HT1080 (cell line): ENCODE measurements at places on chromosomes 5 and 9. TPM values are rescaled to one million over a fixed set of nuclear protein-coding genes. Genes with fewer than 3 reads are reported as not detected.

DNA sequence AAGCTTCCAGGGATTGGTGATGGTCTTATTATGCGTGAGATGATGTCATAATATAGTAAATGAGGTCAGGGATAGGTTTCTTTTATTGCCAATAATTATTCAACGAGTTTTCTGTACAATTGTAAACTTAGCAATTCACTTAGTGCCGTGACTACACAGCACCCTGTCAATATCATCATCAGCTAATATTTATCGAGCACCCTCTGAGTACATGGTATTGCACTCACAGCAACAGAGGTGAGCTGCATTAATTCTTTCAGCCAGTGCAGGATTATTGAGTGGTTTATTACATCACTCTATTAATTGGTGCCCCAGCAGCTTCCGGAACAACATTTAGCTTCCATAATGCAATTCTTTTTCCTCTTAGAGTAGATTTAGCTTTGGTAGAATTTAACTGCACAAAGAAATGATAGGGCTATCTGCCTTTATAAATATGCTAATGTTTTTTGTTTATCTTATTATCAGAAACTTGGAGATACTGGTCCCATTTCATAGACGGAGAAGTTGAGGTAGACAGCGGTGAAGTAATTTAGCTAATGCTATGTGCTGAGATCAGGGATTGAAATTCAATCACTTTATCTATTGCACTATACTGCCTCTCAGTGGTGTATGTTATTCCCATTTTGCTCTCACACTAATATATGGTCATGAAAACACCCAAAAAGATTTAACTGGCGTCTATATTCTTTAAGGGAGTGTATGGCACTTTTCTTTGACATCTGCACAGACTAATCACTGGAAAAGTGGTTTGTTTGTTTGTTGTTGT lies 726.1 kb upstream of the WWC1 start:
- DNase-seq = peak; percentile 56

GRCh38 chr5:159001247-159001646 lies 98.5 kb downstream of the EBF1 start:
- DNase-seq = no peak

The APBA1 gene
- total RNA-seq = 1.3 and 4.5 TPM in 2 replicates

DNA sequence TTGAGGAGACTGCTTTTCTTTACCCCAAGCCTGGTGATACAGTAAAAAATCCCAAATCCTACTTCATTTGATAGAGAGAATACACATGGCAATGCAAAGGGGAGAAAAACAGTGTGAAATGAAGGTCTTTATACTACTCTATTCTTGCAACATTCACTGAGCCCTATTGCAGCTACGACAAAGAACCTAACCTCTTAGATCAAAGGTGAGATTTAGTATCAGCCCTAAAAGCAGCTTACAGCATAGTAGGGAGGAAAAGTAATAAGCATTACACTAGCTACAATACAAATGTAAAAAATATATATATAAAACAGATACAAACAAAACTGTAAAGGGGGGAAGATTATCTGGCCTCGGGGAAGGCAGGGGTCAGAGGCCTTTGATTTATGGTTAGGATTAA lies 147.1 kb downstream of the MAPKAP1 start:
- no peak for DNase-seq

DNA sequence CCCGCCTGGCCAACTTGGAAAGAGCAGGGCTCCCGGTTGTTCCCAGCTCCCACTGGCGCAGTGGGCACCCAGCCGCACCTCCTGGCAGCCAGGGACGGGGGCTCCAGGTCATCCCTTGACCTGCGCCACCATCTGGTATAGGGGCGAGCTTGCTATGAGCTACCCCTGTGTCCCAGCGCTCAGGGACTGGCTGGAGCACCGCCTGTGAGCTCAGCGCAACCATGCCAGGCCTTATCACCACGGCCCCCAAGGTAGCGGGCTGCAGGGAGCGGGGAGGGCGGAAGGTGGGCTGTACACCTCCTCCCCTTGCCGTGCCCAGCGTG lies 15.4 kb upstream of the RASA1 start:
- DNase-seq = no peak

DNA sequence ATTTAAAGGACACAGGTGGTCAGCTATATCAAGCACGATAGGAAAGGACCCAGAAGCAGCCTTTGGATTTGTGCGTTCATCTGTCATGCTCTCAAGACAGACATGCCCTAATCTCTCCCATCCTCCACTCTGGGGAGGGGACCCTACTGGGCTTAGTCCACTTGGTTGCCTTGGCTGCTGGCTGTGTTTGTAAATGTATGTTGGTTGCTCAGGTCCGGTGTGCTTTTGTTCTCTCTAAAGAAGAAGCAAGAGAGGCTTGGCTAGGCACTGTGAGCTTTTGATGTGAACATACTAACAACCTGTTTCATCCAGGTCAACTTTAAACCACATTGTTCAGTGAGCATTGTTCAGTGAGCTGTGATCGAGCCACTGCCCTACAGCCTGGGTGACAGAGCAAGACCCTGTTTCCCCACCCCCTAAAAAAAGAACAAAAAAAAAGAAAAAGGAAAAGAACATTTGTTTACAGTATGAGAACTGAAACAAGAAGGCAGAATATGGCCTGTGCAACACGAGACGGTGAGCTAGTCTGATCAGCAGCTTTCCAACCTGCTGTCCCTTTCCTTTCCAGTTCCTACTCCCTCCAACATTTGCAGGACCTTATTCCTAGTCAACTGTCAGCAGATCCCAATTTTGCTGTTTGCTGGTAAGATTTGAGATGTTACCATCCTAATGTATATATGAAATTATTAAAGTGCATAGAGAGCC lies 228.3 kb downstream of the ARHGAP26 start:
- DNase-seq = no peak

The IL5 gene
- total RNA-seq = not detected in 2 replicates

DNA sequence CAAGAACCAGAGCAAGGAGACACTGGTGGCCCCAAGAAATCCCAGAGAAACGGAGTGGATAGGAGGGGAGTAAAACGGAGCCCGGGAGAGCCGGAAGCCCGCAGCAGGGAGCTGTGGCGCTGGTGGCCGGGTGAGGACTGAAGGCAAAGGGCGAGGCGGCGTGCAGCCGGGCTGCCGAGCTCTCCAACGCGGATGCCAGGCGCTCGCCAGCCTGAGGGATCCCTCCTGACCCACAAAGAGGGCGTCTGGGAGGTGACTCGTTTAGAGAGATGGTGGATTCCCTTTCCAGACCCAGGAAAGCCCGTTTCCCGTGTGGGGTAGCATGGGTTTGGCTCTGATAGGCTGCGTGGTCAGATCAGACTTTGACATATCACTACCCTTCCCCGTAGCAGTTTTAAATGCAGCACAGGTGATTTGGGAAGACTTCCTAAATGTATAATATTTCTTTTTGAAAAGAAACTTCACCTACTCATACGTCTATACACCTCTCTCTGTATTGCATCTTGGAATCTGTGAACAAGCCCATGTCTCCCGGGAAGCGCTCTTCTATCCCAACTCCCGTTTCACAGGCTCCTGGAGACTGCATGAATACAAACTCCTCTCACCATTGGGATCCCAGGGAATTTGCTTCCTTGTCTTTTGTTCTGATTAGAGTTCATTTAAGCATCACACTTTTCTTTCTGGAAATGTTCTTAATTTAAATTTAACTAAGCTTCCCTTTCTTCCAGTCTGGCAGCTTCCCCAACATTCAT lies 158.1 kb downstream of the C9orf152 start:
- DNase-seq = no peak

- DNase-seq = no peak
Measured at GRCh38 chr5:125125031-125125823, 378.8 kb upstream of the ZNF608 start.

DNA sequence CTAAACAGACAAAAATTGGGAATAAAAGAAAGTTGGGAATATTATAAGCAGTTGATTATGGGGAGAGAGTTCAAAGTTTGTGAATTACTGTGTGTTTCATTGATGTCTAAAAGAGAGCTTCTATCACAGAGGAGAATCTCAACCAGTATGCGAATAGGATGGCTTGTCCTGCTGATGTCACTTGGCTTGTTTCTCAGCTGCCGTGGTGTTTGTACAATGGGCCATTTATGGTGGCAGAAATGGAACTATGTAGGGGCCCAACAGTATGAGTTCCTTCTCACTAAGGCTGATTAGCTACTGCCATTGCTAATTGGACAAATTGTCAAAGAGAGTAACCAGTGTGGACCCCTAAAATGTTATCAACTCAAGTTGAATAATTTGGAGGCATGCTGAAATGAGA lies 103.9 kb downstream of the ST8SIA4 start:
- no peak for DNase-seq
